ENCODE measurements at places on chromosomes 7 and 10.

GRCh38 chr7:99112097-99112496 lies 31.8 kb downstream of the SMURF1 start:
- no peak for DNase-seq
- peaks cover 19% of the 10 kb centered on the region for H3K4me1 ChIP-seq
- H3K27ac ChIP-seq = no peak overlapping the region
- no peak overlapping the region for H3K4me3 ChIP-seq

- H3K4me3 ChIP-seq = no peak overlapping the region
- no peaks in the 10 kb centered on the region for H3K36me3 ChIP-seq
- DNase-seq = no peak
- H3K27ac ChIP-seq = no peak overlapping the region
- H3K27me3 ChIP-seq = no peaks in the 10 kb centered on the region
Observed at GRCh38 chr10:1208366-1209311, 152.5 kb downstream of the WDR37 start.

DNA sequence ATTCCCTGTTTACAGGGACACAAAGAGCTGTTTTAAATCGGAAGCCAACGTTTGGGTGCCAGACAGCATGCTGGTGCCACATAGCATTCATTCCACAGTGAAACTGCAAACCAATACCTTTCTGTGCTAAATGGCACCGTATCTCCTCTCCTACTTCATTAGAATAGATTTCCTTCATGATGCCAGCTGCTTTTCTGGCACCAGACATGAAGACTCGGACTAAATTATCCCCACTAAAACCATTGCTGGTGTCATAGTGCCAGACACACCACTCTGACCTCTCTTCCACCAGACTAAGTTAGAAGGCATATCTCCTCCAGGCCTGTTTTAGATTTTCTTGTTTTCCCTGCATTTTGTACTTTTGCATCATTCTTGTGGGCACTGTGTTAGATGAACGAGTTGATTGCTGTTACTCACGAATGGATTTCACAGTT lies 155.1 kb downstream of the ETV1 start:
- no peaks in the 10 kb centered on the region for H3K4me1 ChIP-seq
- no peak overlapping the region for H3K27ac ChIP-seq
- no peaks in the 10 kb centered on the region for H3K27me3 ChIP-seq
- H3K4me3 ChIP-seq = no peak overlapping the region
- no peaks in the 10 kb centered on the region for H3K36me3 ChIP-seq

DNA sequence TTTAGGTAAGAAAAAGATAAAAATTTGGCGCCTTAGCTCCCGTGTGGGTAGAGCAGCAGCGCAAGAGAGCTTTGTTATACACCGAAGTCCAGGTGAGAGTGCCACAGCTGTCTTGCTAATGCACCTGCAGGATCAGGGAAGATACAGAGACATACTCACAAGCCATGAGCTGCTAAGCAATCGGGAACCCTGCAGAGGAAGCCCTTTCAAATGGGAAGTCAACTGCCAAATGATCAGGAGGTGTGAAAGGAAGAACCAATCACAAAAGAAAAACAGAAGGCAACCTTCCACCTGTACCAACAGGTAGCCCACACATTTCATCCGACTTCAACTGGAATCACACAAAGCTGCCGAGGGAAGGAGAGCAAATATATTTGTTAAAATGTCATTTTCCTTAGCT lies 610.5 kb upstream of the PFKP start:
- H3K4me1 ChIP-seq = no peaks in the 10 kb centered on the region
- no peaks in the 10 kb centered on the region for H3K36me3 ChIP-seq
- no peaks in the 10 kb centered on the region for H3K27me3 ChIP-seq
- DNase-seq = no peak
- no peak overlapping the region for H3K27ac ChIP-seq
- no peak overlapping the region for H3K4me3 ChIP-seq

DNA sequence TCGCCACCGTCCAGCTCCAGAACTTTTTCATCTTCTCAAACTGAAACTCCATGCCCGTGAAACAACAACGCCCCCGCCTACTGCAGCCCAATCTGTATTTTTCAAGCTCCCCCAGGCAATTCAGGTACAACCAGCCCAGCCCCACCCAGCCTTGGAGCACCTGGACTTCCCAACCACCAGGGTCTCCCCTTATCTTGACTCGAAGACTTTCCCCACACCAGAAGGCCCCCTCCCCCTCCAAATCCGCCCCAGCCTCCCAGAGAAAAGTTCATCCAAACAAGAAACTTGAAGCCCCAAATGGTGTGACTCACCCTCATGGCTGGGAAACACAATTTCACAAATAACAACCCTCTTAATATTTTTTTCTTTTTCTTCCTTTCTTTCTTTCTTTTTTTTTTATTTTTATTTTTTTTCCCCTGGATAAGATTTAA lies 10.6 kb downstream of the ZCCHC24 start:
- peak overlapping the region; percentile 40 for H3K4me3 ChIP-seq
- H3K27me3 ChIP-seq = no peaks in the 10 kb centered on the region
